Left ventricle myocardium inferior (tissue), 1 donor: ENCODE measurements at places on chromosomes 3 and 15.

- H3K4me1 ChIP-seq, result peaks cover 67% of the 10 kb centered on the region
- H3K27ac ChIP-seq, result no peak overlapping the region
- no peaks in the 10 kb centered on the region for H3K36me3 ChIP-seq
- H3K27me3 ChIP-seq, result no peaks in the 10 kb centered on the region
- no peak overlapping the region for H3K4me3 ChIP-seq
- DNase-seq, result no peak
These were observed 481.7 kb upstream of the TPRG1 start for GRCh38 chr3:188690064-188690463.

- H3K4me1 ChIP-seq, result no peaks in the 10 kb centered on the region
- DNase-seq, result no peak
- no peaks in the 10 kb centered on the region for H3K36me3 ChIP-seq
- no peak overlapping the region for H3K4me3 ChIP-seq
- no peak overlapping the region for H3K27ac ChIP-seq
These were observed 93.2 kb downstream of the PLCH1 start for GRCh38 chr3:155651489-155652218.

DNA sequence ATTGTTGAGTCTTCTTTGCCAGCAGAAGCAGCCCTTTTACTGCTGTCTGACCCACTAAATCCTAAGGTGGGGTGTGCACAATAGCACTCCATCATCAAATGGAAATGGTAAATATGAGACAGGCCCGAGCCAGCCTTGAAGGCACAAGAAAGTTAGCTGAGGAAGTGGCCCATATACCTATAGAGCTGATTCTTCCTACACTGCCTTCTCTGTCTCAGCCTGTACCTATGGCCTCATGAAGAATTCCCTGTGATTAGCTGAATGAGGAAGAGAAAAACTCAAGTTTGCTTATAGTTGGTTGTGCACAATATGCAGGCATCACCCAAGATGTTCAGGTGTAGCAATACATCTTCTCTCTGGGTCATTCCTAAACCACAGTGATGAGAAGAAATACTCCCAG, 31.7 kb upstream of the XCR1 start:
- no peak overlapping the region for H3K27ac ChIP-seq
- no peak overlapping the region for H3K4me3 ChIP-seq
- no peak for DNase-seq
- peaks cover 28% of the 10 kb centered on the region for H3K4me1 ChIP-seq
- H3K36me3 ChIP-seq, result no peaks in the 10 kb centered on the region
- peaks cover 11% of the 10 kb centered on the region for H3K27me3 ChIP-seq

DNA sequence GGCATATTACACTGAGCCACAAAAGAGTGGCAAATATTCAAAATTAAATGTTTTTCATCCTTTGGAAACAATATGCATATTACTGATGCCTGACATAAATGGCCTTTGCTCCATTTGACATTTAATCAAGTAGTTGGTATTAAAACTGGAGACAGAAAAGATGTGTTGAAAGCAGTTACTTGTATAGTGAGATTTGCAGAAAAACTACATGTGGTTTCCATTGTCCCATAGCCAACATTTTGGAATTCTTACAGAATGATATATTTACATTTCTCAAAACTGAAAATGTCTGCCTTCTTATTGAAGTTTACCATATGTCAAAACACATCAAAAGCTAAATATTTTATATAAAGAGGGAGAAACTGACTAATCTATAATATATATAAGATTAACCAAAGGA, 21.6 kb downstream of the SHOX2 start:
- DNase-seq, result no peak
- H3K4me1 ChIP-seq, result no peaks in the 10 kb centered on the region
- H3K27me3 ChIP-seq, result peaks cover 96% of the 10 kb centered on the region
- no peak overlapping the region for H3K4me3 ChIP-seq

DNA sequence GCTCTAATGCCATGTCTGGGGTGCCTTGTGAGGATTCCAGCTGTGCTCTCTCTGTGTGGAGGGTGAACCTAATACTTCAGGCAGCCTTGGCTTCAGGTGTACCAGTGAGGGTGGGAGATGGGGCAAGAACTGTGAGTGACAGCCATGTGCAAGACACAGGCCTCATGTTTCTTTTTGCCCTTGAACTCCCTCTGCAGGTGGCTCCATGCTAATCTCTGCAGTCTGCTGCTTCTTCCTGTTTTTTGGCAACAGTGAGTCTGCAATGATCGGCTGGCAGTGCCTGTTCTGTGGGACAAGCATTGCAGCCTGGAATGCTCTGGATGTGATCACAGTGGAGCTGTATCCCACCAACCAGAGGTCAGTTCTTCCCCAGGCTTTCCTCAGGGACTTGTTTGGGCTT, 189.3 kb downstream of the SV2B start:
- H3K4me3 ChIP-seq, result no peak overlapping the region
- no peaks in the 10 kb centered on the region for H3K36me3 ChIP-seq
- DNase-seq, result no peak
- no peaks in the 10 kb centered on the region for H3K27me3 ChIP-seq

DNA sequence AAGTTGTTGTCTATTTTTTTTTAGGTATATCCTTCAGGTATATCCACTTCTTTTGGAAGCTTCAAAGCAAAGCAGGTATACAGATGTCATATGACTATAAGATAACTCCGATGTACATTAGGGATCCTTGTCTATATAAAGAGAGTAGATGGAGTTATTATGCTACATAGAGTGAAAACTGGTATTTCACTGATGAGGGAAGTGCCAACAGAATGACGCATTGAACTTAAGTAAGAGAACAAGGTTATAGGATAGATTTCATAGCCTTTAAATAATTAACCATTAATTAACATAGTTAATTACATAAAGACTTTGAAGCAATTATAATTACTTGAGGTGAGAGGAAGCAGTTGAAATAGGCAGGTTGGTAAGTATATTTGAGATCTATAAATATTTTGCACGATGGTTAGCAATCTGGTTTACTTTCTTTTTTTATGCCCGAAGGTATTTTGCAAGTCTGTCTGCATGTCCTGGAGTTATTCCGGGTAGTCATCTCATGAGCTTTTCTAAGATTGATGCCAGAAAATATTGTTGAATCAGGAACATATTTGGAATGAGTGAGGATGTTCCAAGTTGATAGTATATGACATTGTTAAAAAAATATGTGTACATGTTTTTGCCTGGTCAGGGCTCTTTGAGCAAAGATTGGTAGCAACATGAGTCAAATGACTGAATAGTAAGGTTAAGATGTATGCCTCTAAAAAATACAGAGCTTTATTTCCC, 299.5 kb upstream of the KCNMB2 start:
- peaks cover 7% of the 10 kb centered on the region for H3K4me1 ChIP-seq
- no peak overlapping the region for H3K4me3 ChIP-seq
- DNase-seq, result no peak
- H3K27me3 ChIP-seq, result no peaks in the 10 kb centered on the region
- no peak overlapping the region for H3K27ac ChIP-seq
- H3K36me3 ChIP-seq, result no peaks in the 10 kb centered on the region

DNA sequence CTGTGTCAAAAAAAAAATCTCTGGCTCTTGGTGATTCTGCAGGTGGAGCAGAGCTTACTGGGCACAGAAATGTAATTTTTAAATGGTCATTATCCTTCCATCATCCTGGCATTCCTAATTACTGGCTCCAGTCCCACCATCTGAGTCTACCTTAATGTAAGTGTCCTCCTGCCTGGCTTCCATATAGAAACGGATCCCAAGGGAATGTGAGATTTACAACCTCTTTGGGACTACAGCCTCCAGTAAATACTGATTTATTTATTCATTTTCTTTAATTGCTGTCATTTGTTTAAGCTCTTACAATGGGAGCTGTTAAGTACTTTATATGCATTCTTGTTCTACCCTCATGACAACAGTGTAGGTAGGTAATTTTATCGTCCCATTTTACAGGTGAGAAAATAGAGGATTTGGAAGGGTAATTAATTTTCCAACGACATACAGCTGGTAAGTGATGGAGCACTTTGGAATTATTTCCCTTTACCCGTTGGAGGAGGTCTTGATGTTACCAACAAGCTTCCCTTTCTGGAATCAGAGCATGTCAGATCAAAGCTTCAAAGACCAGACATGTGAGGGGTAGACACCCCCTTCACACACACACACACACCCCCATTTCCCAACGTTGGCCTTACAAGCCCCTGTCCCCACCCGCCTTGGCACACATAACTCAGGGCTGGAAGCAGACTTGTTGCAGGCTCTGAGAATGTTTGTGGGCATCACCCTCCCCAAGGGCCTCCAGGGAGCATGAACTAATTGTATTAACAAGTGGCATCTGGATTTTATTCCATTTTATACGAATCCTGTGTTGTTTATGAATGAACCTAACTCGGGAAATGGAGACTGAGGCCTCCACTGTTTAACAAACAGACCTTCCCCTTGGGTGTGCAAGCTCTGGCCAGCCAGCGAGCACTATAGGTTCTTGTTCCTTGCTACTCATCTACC, 116.9 kb downstream of the ALDH1A2 start:
- no peaks in the 10 kb centered on the region for H3K27me3 ChIP-seq
- H3K4me1 ChIP-seq, result peaks cover 5% of the 10 kb centered on the region
- H3K36me3 ChIP-seq, result no peaks in the 10 kb centered on the region
- DNase-seq, result no peak
- no peak overlapping the region for H3K27ac ChIP-seq

GRCh38 chr3:8532251-8532871, 30.7 kb downstream of the LMCD1 start:
- DNase-seq, result no peak
- no peak overlapping the region for H3K4me3 ChIP-seq
- peak overlapping the region; percentile 69 for H3K27ac ChIP-seq
- H3K36me3 ChIP-seq, result peaks cover 23% of the 10 kb centered on the region
- no peaks in the 10 kb centered on the region for H3K27me3 ChIP-seq

DNA sequence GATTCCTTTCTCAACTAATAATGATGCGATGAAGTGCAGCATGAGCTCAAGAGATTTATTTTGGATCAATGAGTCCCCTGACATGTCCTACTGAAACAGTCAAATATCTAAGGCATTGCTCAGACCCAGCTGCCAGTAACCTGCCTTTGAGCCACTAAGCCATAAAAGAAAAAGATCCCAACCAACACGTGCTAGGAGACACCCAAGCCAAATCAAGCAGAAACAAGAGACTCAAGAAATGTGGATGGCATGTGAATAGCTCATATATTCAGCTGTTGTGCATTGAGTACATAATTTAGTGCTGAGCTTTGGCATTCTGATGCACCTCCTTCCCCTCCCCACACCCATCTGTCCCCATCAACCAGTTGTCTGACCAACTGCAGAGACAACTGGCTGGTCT, 29.2 kb downstream of the GJD2 start:
- H3K27ac ChIP-seq, result peak overlapping the region; percentile 90
- DNase-seq, result no peak
- H3K4me3 ChIP-seq, result no peak overlapping the region
- no peaks in the 10 kb centered on the region for H3K27me3 ChIP-seq
- H3K36me3 ChIP-seq, result no peaks in the 10 kb centered on the region

GRCh38 chr3:84963137-84963536, 4.3 kb downstream of the CADM2 start:
- no peak overlapping the region for H3K27ac ChIP-seq
- H3K4me3 ChIP-seq, result no peak overlapping the region
- no peaks in the 10 kb centered on the region for H3K36me3 ChIP-seq
- H3K4me1 ChIP-seq, result peaks cover 25% of the 10 kb centered on the region

GRCh38 chr3:72872183-72872582, 15.7 kb upstream of the GXYLT2 start:
- no peak overlapping the region for H3K27ac ChIP-seq
- no peaks in the 10 kb centered on the region for H3K36me3 ChIP-seq
- DNase-seq, result no peak
- no peaks in the 10 kb centered on the region for H3K4me1 ChIP-seq
- peaks cover 13% of the 10 kb centered on the region for H3K27me3 ChIP-seq

DNA sequence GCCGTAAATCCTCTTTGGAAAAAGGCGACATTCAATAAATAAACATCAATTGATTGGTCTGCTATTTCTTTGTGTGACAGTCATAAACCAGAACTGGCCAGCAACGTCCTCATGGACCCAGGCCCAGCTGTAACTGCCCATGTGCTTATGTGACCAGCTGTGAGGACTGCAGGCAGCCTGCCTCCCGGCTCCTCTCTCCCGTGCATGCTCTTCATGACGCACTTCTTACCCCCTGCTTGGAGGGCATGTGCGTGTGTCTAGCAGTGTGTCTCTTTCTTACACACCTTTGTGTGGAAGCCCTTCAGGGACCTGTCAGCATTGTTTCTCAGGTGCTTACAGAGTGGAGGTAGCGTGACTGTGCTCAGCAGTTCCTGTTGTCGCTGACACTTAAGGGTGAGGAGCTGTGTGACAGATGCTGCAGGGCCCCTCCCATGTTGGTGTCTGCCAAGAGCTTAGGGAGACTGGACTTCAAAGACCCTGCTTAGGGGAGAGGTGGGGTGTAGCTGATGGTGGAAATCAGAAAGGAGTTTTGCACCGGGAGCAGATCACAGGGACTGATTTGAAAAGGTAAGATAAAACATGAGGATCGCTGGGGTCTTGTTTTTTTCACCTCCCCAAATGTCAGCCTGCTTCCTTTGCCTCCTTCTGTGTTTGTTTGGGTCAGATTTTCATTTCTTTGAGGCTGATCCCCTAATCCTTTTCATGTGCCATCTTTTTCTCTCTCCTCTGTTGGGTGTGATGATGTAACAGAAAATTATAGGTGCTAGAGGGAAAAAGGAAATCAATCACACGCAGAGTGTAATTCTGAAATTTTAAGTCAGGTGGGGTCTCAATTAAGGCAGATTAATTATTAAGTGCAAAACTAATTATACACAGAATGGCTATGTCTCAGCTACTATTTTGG, 2.1 kb downstream of the PODXL2 start:
- peaks cover 11% of the 10 kb centered on the region for H3K4me1 ChIP-seq
- H3K27ac ChIP-seq, result no peak overlapping the region
- H3K4me3 ChIP-seq, result no peak overlapping the region
- DNase-seq, result no peak
- H3K27me3 ChIP-seq, result peaks cover 38% of the 10 kb centered on the region
- no peaks in the 10 kb centered on the region for H3K36me3 ChIP-seq

- no peak overlapping the region for H3K27ac ChIP-seq
- H3K27me3 ChIP-seq, result no peaks in the 10 kb centered on the region
- H3K4me1 ChIP-seq, result peaks cover 28% of the 10 kb centered on the region
- DNase-seq, result no peak
- H3K36me3 ChIP-seq, result no peaks in the 10 kb centered on the region
- H3K4me3 ChIP-seq, result no peak overlapping the region
These were observed 4.4 kb downstream of the ACAP2 start for GRCh38 chr3:195438371-195438770.

DNA sequence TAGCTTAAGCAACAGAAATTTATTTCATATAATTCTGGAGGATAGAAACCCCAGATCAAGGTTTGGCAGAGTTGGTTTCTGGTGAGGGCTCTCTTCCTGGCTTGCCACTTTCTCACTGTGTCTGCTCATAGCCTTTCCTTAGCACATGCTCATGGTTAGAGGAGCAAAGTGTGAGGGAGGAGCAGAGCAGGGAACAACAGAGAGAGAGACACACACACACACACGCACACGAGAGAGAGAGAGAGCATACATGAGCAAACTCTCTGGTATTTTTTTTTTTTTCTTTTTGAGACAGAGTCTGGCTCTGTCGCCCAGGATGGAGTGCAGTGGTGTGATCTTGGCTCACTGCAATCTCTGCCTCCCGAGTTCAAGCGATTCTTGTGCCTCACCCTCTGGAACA, 36.8 kb upstream of the ZDHHC23 start:
- H3K27ac ChIP-seq, result no peak overlapping the region
- no peaks in the 10 kb centered on the region for H3K4me1 ChIP-seq
- DNase-seq, result no peak
- H3K36me3 ChIP-seq, result no peaks in the 10 kb centered on the region
